Pons (tissue), 1 donor: ENCODE measurements at places on chromosomes 4 and X.

GRCh38 chr4:20017777-20018115, 234.0 kb upstream of the SLIT2 start:
- DNase-seq, result no peak

- DNase-seq, result no peak
Observed at GRCh38 chrX:124435616-124436015, 89.3 kb downstream of the SH2D1A start.

DNA sequence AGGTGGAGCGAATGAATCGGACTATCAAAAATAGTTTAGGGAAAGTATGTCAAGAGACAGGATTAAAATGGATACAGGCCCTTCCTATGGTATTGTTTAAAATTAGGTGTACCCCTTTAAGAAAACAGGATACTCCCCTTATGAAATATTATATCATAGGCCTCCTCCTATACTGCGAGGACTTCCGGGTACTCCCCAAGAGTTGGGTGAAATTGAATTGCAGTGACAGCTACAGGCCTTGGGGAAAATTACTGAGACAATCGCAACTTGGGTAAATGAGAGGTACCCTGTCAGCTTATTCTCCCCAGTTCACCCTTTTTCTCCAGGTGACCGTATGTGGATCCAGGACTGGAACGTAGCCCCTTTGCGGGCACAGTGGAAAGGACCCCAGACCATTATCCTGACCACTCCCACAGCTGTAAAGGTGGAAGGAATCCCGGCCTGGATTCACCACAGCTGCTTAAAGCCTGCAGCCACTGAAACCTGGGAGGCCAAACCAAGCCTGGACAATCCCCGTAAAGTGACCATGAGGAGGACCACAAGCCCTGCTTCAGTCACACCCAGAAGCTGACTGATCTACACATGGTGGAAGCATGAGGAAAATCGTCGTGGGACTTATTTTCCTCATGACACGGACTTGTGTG, 1138.1 kb downstream of the ARAP2 start:
- no peak for DNase-seq

- DNase-seq, result no peak
Observed at GRCh38 chr4:81960961-81961360, 412.8 kb downstream of the HNRNPD start.

DNA sequence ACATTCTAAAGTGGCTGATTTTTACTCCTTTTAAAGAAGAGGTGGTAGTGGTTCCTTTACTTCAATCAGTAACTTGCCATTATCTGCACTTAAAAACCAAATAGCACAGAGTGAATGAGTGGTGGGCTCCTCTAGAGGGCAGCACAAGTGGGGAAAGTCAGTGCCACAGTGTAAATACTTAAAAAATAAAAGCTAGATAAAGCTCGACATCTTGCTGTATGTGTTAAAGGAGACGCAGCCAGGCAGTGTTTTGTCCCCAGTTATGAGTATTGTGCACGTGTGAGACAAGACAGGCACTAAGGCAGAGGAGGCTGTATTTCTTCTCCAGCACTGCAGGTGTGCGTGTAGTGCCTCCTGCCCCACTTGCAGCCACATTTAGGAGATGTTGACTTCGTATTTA, 24.6 kb downstream of the NAP1L5 start:
- peak; percentile 32 for DNase-seq

DNA sequence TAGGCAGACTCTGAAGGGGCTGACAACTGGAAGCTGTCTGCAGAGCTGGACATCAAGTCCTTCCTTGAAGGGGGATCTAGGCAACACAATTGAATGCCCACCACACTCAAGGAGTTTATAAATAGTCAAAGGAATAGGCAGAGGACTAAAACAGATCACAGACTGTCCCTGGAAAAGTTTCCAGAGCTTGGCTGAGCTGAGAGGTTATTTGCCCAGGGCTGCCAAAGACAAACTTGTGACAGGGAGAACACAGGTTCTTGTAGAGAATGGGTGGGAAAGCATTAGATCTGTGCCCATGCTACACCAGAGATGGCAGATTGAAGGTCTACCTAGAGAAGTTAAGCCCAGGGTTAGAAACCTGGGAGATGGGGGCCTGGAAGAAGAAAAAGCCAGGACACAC, 344.6 kb downstream of the MID1IP1 start:
- no peak for DNase-seq

DNA sequence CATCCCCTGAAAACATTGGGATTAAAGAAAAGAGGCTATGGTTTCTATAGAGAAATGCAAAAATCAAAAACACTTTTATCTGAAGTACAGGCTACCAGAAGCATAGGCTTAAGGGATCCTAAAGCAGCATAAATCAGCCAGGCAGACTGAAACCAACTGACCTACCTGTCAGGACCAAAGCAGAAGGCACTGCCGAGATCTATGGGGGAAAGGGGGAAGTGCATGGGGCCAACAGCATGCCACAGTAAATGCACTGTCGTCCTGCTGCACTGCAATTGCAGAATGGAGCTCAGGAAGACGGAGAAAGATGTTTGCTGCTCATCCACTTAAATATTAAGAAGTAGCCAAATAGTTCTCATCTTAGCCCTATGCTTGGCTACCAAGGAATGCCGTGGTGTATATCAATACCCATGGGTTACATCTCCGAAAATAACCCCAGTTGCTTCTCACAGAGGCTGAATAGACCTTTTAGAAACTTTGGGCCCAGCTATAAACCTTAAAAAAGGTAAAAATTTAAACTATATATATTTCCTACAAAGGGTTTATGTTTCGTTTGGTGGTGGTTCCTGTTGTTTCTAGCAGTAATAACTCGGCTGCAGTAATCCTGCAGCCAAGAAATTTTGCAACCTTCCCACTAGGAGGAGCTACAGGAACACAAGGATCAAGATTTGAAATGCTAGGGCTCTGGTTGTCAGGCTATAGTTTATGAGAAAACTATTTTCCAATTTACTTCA, 312.2 kb upstream of the DIAPH2 start:
- DNase-seq, result peak; percentile 47

- DNase-seq, result no peak
Observed at GRCh38 chr4:124596816-124597215, 115.7 kb downstream of the ANKRD50 start.

DNA sequence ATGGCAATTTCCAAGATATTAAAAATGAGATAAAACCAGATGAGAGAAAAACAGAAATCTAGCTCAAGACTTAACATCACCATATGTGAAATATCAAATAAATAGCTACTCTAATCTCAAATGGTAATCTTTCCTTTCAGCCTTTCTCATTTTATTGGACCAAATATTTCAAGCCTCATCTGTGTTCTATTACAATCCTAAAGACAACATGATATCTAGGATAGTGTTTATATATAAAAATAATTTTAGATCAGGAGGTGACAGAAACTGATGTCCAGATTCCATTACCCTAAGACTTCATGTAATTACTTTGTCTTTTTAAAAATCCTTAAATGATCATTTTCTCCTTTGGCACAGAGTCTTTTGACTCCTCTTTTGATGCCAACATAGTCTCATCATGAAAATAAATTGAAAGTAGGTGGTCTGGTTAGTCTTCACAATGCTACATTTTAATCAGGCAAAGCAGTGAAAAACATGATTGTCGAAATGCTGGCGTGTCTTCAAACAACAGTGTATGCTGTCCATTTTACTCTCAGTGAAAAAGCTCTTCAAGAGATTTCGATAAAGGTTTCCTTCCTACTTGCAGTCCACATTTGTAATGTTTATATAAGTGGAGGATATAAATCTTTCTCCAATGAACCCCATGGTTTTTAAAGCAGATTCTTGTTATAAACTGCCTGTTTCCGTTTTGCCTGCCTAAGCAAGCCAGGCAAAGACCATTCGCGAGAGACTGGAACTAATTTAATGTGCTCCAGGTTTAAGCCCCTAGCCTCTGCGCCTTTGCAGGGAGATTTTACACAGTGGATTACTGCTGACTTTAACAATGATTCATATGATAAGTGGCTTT, 169.8 kb downstream of the SCFD2 start:
- DNase-seq, result peak; percentile 51

- no peak for DNase-seq
Observed at GRCh38 chr4:115609631-115610030, 496.2 kb upstream of the NDST4 start.
